ENCODE measurements at places on chromosomes 7 and 10. TPM values are rescaled to one million over a fixed set of nuclear protein-coding genes. Genes with fewer than 3 reads are reported as not detected.

The SLC18A3 gene
- total RNA-seq, result not detected

The C10orf67 gene
- total RNA-seq, result not detected

The MMD2 gene
- total RNA-seq, result not detected

The NME8 gene
- not detected for total RNA-seq
